ENCODE measurements at places on chromosomes 3 and 15.

DNA sequence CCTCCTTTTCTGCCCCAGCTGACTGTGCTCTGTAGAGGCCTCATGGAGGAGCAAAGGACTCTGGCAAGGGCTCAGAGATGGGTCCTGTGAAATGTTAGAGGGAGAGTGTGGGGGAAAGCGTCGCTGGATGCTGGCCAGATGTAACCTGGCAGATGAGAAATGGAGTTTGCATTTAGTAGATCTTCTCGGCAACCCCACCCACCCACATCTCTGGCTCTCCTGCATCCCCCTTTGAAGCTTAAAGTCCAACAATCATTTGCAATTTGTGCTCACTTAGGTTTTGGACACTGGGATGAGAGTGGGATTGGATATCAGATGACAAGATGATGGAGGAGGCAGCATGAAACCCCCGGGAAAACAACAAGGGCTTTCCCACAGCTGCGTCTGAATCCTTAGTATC lies 523.6 kb upstream of the MCTP2 start:
- no peak for DNase-seq

DNA sequence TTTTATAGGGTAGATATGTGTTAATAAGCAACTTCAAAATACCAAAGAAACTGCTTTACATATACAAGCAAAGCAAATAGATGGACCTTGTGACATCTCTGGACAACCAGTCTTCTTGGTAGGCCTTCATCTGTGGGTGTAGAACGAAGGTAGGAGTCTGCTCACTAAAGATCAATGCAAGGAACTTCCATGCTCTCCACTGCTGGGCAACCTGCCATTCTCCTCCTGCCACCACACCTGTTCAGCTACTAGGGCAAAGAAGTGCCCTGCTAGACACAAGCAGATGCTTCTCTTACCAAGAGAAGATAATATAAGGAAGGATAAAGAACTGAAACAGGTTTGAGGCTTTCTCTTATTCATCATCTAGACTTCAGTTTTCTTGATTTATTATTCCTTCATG lies 12.6 kb downstream of the PPARG start:
- DNase-seq, result no peak

DNA sequence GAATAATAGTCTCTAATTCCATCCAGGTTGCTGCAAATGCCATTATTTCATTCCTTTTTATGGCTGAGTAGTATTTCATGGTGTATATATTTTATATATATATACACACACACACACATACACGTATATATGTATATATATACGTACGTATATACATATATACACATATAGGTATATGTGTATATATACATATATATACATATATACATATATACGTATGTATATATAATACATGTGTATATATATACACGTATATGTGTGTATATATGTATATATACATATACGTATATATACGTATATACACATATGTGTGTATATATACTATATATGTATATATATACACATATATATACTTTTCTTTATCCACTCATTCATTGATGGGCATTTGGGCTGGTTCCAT lies 13.7 kb upstream of the STRIT1 start:
- no peak for DNase-seq

DNA sequence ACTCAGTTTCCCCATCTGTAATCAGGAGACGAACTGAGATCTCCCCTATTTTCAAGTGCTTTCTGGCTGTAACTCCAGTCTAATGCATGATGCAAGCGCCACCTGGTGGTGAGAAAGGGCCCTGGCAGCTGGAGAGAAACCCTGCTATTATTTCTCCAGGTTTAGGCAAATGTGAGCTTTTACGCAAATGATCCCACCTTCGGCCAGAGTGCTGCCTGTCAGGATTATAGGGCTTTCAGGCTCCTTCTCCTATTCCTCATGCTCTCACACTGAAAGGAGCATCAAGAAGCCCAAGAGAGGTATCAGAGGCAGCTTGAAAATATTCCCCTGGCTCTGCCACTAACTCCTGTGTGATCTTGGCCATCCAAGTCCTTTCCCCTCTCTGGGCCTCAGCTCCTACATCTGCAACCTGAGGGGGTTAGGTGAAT lies 93.9 kb upstream of the RASGRF1 start:
- no peak for DNase-seq

GRCh38 chr15:48898446-48898845 lies 20.5 kb downstream of the EID1 start:
- DNase-seq, result no peak

DNA sequence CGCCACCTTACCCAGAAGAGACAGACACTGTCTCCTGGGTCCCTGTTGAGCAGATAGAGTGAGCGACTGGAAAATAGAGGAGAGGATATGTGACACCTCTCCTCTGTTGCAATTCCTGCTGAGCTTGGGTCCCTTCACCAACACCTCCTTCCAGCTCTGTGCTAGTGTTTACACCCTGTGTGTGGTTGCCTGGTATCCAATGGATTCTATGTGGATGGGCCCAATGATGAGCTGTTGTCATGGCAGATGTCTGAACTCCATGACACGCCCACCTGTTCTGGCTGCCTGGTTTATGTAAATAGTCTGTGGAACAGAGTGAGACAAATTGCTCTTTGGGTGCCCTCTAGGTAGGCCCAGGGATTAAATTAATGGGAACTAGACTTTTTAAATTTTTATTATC lies 23.7 kb downstream of the RBM5 start:
- no peak for DNase-seq
